HS-5 (cell line): ENCODE measurements at places on chromosomes 7 and 10.

GRCh38 chr7:122746948-122747347 is 44.2 kb upstream of the RNF148 start:
- no peak for DNase-seq

GRCh38 chr10:74730246-74730645 is 96.2 kb upstream of the KAT6B start:
- no peak for DNase-seq

DNA sequence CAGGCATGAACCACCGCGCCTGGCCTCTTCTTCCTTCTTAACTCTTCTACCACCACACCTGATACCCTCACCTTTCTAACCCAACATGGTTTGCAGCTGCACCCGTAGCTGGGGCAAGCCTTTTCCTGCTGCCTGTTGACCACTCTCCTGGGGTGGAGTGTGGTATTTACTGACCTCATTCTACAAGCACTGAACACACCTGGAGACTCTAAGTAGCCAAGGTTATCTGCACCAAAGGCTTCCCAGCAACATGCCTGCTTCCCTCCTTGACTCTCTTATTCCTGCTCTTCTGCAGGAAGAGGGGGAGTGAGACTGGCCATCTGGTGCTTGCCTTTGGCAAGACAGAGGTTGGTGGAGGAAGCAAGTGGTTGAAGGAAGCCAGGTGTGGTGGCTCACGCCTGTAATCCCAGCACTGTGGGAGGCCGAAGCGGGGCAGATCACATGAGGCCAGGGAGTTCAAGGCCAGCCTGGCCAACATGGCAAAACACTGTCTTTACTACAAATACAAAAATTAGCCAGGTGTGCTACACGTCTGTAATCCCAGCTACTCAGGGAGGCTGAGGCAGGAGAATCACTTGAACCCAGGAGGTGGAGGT is 10.1 kb downstream of the ACTR1A start:
- no peak for DNase-seq

- DNase-seq, result no peak
Observed at GRCh38 chr7:1342090-1342640, 109.5 kb downstream of the UNCX start.

GRCh38 chr10:28668363-28669226 is 8.7 kb upstream of the BAMBI start:
- no peak for DNase-seq

DNA sequence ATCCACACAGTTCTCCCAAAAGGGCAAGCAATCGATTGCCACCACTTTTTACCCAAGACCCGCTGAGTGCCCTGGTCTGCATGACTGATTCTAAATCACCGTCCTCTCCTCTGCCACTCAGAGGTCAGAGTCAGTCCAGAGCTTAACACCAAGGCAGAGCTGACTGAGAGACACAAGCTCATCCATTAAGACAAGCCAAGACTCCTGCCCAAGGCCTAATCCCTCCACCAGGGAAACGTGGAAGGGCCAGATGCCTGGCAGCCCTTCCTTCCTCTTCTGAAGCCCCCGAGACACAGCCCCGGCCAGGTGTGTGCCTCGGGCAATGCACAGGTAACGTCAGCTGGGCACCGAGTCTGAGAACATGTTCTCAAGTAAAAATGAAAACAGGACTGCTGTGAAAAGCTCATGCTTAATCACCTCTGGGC is 51.7 kb downstream of the DIP2C start:
- no peak for DNase-seq

DNA sequence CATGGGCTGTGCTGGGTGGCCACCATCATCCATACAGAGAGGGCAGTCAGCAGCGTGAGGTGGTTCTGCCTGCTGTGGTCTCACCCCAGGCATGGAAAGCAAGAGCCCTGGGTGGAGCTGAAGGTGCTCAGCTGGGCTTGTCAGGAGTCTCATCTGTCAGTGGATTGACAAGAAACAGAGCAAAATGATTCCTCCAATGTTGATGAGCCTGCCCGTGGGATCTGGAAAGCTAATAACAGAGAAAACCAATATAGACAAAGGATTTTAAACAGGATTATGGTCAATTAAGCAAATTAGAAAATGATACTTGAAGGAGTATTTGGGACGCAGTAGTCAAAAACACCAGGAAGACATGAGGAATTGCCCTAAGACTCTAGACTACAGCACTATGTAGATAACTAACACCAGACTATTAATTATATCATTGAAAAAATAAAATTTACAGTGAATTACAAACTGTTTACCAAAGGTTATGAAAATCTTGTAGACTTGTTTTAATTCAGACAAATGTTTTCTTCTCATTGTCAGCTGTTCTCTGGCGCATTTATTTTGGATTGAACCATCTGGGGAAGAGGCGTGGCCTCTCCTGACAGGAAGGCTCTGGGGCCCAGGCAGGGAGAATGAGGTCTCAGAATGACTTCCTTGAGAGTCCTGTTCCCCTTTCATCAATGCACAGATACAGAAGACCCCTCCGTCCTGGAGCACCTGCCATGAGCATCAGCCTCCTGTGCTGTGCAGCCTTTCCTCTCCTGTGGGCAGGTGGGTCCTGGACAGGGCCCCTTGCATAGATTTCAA is 211.2 kb upstream of the PRSS58 start:
- DNase-seq, result no peak

DNA sequence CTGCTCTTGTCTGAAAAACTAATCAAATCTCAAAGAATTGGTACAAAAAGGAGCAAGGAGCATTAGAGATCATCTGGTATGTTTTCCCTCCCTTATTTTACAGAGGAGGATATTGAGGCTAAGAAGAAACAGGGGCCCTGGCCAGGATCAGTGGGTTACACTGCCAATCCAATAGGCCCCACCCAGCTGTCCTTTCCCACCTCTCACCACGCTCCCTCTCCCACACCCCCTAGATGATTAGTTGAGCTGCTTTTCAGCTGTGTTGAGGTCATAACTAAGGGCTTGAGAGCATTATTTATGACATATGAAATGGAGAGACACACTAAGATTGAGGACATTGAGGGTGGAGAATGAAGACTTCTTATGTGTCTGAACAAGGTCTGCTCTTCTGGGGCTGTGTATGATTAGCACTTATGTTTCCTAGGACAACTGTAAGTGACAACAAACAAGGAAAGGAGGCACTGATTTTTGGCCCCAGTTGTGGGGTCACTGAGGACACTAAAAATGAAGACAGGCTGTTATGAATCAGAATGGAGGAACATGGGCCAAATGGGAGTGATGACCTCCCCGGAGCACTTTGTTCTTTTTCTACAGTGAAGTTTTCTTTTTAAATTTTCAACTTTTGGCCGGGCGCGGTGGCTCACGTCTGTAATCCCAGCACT is 26.5 kb downstream of the VWA2 start:
- DNase-seq, result no peak

GRCh38 chr10:78953113-78953798 is 115.5 kb upstream of the ZMIZ1 start:
- no peak for DNase-seq

GRCh38 chr10:53441843-53442242 is 669.3 kb upstream of the MBL2 start:
- DNase-seq, result no peak

DNA sequence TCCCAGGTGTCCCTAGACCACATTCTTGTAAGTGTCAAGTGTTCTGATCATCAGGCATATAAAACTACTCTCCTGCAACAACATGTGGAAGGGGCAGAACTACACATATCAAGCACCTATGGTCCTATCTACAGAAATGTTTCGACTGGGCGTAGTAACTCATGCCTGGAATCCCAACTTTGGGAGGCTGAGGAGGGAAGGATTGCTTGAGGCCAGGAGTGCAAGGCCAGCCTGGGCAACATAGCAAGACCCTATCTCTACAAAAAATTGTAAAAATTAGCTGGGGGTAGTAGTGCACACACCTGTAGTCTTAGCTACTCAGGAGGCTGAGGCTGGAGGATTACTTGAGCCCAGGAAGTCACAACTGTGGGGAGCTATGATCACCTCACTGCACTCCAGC is 244.2 kb downstream of the PARD3 start:
- DNase-seq, result no peak

- DNase-seq, result no peak
Observed at GRCh38 chr7:104983076-104983577, 30.9 kb upstream of the KMT2E start.
